ENCODE measurements at places on chromosomes 11 and 22.

- no peak for DNase-seq
Observed at GRCh38 chr22:34841911-34842310, 224.0 kb upstream of the ISX start.

DNA sequence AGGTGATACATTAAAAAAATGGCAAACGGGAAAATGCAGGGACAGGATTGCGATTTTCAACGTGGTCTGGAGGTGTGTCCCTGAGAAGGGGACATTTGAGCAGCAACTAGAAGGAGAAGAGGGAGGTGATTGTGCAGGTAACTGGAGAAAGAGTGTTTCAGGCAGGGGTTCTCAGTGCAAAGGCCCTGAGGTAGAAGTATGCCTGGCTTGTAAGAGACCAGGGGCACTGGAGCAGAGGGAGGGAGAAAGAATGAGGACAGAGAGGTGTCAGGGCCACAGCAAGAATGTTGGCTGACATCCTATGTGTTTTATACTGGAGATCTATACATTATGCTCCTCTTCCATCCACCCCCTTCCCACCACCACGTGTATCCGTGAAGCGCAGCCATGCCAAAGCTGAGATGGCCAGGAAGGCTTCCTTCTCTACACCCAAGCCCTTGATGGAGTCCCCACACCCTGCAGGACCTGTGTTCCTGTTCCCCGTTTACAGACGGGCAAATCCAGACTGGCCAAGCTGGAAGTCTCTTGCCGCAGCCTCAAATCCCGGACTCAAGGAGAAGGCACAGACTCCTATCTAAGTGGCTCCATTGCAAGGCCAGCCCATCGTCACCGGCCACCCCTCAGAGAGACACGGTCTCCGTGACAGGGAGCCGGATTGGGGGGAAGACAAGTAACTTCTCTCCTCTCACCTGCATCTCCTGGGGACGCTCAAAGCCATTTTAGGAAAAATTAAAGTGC lies 416.1 kb downstream of the MN1 start:
- no peak for DNase-seq

GRCh38 chr11:65060913-65061408 lies 2.6 kb upstream of the NAALADL1 start:
- DNase-seq = no peak

DNA sequence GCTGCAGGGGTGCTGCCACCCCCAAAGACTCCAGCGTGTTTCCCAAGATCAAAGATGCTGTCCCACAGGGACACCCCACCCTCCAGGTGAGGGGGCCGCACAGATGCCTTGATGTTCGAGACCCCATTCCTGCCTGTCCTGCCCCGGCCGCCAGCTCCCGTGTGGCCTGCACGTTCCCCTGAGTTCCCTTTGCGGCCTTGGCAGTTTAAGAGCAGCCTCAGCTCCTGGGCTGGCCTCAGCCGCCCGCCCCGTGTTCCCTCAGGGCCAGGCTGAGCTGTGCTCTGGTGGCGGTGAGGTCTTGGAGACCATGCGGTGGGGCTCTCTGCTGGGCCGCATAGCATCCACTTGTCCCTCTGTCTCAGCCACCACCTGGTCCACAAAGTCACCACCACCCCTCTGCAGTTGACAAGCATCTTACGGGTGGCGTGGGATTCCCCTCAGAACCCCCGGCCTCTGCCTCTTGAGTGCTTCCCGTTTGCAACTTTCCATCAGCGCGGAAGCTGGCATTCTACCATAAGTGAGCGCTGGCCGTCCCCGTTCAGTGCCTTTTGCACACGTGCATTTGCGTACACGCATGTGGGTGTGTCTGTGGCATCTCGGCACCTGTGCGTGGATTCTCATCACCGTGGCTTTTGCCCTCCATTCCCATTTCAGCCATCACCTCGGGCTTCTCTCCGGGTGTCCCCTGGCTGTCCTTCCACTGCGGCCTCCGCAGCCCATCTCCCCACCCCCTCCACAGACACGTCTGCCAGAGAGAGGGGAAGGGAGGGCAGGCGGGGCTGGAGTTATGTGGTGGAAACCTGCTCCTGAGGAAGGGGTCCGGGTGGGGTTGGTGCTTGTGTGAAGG lies 35.9 kb downstream of the CTTN start:
- no peak for DNase-seq

DNA sequence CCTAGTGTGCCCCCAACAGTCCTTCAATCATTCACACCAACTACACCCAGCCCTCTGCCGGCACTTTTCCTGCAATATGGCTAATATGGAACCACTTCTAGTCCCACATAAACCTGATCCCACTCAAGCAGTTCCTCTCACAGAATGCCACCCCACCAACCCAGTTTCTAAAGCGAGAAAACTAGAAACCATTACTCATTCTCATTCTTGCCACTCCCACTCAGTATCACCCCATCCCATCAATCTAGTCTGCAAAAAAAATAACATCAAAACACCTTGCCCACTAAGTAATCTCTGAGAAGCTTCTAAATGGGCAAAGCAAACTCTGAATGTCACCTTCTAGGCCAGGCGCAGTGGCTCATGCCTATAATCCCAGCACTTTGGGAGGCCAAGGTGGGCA lies 17.9 kb downstream of the NAP1L4 start:
- DNase-seq = no peak

DNA sequence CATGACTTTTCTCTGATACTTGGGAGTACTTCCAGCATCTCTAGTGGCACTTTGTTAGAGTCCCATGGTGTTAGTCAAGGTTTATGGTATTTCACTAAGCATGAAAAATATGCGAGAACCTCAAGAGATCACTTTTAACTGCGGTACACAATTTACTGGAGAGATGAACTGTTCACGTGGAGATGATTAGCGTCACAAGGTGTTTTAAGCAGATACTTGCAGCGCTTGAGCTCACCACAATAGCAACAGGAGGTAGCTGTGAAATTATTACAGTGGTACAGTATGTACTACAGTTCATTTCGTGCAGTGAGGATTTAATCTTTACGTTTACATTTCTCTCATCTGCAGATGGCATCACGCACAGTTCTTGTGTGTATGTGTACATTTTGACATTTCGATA lies 4.5 kb downstream of the PARVA start:
- no peak for DNase-seq

- peak; percentile 54 for DNase-seq
Observed at GRCh38 chr22:22508274-22509176, at the start of gene ZNF280B. Gene ZNF280B, minus strand, starts transcription at chr22:22508742. Its CDS starts 19,344 bp downstream, at chr22:22489398.

- no peak for DNase-seq
Observed at GRCh38 chr11:6925636-6926207, 504 bp upstream of the ZNF215 start.

GRCh38 chr11:4862447-4863236 lies 13.6 kb upstream of the OR51S1 start:
- no peak for DNase-seq

- no peak for DNase-seq
Observed at GRCh38 chr11:64544616-64545296, 46.3 kb upstream of the SLC22A12 start.

DNA sequence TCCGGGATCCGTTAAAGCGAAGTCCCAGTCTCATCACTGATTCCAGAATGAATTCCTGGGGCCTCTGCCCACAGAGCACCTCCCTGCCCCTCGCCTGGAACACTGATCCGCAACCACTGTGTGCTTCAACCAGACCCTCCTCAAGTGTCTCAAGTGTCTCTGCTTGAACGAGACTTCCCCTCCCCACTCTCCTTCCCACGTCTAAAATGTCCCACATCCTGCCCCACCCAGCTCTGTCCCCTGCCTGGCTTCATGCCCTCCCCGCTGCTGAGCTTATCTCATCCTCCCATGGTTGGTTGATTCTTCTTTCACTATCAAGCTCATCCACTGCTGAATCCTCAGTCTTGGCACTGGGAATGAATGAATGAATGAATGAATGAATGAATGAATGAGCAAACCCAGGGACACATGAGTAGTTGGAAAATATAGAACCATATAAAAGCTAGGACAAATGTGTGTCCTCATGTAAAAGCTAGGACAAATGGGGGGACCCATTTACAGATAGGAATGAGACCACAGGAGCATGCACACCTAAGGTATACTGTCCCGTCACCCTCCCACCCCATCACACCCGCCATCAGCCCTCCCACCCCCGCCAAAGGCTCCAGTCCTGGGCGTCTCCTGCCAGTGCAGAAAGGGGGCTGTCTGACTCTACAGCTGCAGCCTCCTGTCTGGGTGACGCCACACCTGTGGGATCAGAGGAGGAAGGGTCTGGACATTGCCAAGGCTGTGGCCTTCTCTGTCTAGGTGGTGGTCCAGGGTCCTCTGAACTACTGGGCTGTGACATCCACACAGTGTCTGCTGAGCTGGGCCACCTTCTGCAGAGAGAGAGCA lies 71.4 kb upstream of the LINC01488 start:
- DNase-seq = no peak

DNA sequence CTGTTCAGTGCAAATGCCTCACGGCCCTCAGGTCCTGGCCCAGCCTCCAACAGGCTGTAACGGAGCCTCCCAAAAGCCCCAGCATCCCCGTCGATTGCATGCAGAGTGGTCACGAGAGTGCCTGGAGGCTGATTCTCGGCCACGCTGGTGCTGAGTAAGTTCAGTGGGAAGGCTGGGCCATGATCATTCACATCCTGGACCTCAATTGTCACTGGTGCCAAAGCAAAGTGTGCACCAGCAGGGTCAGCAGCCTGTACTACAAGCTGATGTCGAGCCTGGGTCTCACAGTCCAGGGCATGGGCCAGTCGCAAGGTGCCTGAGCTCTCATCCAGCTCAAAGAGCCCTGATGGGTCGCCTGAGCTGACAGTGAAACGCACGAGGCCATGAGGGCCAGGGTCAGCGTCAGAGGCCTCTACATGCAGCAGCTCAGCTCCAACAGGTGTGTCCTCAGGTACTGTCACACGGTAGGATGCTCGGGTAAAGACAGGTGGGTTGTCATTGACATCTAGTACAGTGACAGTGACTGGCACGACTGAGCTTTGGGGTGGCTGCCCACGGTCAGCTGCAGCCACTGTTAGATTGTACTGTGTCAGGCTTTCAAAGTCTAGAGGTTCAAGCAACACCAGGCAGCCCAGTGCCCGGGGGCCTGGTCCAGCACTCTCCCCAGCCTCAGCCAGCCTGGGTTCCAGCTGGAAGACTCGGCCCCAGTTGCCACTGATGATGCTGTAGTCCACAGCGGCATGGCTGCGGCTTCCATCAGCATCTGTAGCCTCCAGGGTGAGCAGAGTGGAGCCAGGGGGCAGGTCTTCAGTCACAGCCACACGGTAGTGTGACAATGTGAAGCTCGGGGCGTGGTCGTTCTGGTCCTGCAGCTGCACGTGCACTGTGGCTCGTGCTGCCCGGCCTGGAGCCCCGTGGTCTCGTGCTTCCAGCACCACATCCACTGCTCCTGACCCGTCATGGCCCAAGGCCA lies 4.5 kb upstream of the TPP1 start:
- DNase-seq = no peak

GRCh38 chr11:57787006-57787604 lies 25.5 kb downstream of the CTNND1 start:
- no peak for DNase-seq

DNA sequence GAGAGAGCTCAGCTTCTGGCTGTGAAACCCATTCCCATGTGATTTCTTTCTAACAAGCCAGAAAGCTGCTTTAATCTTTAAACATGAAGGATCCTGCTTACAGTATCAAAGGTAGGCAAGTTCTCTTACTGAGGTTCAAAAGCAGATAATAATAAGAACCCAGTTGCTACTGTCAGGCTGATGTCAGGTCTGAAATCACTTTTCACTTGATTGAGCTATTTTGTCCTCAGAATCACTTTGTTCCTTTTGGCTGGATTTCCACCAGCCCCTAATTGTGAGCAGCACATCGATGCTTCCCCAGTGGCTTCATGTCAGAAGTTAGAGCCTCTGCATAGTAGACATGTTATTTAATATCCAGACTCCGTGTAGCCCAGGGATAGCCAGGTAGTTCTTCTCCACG lies 55.8 kb upstream of the CEP295 start:
- no peak for DNase-seq

GRCh38 chr11:74139151-74139918 lies 31.5 kb downstream of the C2CD3 start:
- no peak for DNase-seq

GRCh38 chr22:35687461-35687860 lies 30.2 kb upstream of the APOL5 start:
- no peak for DNase-seq

DNA sequence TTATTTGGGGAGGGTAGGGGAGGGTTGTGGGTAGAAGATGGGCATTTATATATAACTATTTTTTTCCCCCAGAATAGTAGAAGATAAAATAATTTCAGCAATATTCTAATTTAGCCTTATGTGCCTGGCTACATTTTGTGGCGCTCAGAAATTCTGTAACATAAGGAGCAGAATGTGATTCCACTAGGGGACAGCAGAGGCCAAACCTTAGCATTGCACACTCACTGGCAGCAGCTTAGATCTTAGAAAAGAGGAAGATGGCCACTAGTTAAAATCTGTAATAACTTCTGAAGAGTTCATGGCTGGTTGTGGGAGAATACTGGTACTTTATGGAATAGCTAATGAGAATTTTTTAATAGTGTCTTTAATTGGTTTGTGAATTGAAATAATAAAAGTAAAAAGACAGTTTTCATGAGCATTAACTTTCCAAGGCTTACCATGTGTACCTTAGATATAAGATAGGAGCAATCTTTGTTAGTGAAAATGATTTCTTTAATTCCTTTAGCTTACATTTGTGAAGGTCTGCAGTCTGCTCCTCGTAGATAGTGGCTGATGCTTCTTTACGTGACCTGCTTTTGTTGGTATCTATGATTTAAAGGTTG lies 33.1 kb downstream of the DDX10 start:
- DNase-seq = peak; percentile 55

- DNase-seq = no peak
Observed at GRCh38 chr11:297586-298405, 1.5 kb downstream of the IFITM5 start.

GRCh38 chr22:20436768-20437612 lies 635 bp downstream of the SCARF2 start:
- DNase-seq = no peak

DNA sequence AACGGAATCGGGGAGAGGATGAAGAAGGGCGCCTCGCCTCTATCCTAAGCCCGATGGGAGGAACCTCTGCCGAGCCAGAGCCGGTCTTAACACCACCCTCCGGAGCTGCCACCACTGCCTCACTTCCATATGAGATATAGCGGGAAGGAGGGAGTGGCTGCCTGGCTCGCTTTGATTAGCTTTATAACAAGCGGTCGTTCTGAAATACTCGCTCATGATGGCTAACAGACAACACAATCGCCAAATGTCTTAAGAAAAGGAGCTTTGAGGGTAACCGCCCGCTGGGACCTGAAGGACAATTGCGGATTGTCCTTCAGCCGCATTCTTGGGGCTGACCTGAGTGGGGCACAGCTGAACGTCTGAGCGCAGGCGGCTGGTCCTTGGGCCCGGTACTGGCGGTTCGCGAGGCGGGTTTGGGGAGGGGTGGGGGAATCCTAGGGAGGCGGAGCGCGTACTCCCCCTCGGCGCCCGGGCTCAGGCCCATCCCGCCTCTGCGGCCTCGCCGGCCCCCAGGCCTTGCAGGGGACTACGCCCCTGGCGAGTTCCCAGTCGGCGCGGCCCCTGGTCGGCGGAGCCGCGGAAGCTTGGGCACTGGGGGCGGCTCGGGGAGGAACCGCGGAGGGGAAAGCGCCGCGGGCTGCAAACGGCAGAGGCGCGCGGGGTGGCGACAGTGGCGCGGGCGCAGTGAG lies at the start of gene PLAAT5:
PLAAT5 (minus strand) TSS at position 617 of the 689 bp plus-strand sequence; CDS start at position 484, 133 bp downstream.
- no peak for DNase-seq

- DNase-seq = no peak
Observed at GRCh38 chr22:19383292-19383691, 48.2 kb downstream of the HIRA start.

GRCh38 chr11:121071846-121072450 lies 29.1 kb upstream of the TECTA start:
- no peak for DNase-seq

GRCh38 chr11:7675631-7676030 lies 2.3 kb upstream of the CYB5R2 start:
- DNase-seq = no peak

GRCh38 chr22:47115518-47115890 lies 353.1 kb downstream of the TBC1D22A start:
- no peak for DNase-seq

GRCh38 chr11:128095466-128095981 lies 491.8 kb downstream of the ETS1 start:
- peak; percentile 22 for DNase-seq

Measured in fibroblast of skin of left biceps (primary cell).